ENCODE measurements at places on chromosomes 2 and 18.

GRCh38 chr2:105610576-105611332 lies 134.0 kb upstream of the NCK2 start:
- no peak for DNase-seq

GRCh38 chr18:76406791-76407190 lies 88.3 kb downstream of the ZNF516 start:
- no peak for DNase-seq

DNA sequence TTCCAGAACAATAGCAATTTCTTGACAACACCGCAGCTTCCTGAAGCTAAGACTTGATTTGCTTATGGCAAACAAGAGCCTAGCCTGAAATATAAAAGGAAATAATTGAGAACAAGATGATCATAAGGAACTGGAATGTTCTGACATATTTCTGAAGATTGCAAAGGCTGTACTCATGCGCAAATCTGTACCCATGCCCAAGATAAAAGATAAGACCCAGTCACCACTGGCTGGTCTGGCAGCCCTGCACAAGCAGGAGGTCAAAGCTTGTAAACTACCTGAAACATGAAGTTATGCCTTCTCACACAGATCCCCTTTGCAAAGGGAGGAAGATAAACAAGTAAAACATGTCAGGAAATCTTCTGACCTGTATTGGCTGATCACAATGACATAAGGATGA lies 160.8 kb upstream of the GYPC start:
- no peak for DNase-seq

GRCh38 chr2:109322641-109323040 lies 193.6 kb downstream of the SH3RF3 start:
- DNase-seq = no peak

- DNase-seq = no peak
Observed at GRCh38 chr2:30663321-30663720, 143.9 kb downstream of the CAPN13 start.

DNA sequence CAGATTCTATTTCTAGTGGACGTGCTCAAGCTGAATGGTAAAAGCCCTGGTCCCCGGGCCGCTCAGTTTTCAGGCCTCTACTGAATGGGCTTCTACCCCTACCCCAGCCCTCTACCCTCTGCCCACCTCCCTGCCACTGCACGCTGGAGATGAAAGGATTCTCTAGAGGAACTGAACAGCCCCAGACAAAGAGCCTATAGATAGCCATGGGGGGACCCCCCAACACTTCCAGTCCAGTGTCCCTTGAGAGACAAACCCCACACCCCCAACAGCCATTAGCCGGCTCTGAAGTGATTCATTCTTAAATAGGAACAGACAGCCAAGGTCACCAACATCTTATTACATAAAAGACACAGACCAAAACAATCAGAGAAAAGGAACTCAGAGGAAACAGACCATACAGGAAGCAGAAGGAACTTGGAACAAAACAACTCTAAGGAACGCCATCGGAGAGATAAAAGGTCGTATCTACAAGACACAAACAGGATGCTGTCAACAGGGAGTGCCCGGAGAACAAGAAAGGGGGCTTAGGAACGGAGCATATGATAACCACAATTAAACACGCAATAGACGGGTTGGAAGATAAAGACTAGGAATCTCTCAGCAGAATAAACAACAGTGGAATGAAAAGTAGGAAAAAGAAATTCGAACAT lies 23.5 kb downstream of the TMEM37 start:
- no peak for DNase-seq

- DNase-seq = no peak
Observed at GRCh38 chr18:48031641-48032040, 101.2 kb upstream of the SMAD2 start.

GRCh38 chr2:28263690-28264089 lies 129.0 kb upstream of the FOSL2 start:
- DNase-seq = no peak

- no peak for DNase-seq
Observed at GRCh38 chr2:120360307-120360855, 14.4 kb downstream of the INHBB start.

DNA sequence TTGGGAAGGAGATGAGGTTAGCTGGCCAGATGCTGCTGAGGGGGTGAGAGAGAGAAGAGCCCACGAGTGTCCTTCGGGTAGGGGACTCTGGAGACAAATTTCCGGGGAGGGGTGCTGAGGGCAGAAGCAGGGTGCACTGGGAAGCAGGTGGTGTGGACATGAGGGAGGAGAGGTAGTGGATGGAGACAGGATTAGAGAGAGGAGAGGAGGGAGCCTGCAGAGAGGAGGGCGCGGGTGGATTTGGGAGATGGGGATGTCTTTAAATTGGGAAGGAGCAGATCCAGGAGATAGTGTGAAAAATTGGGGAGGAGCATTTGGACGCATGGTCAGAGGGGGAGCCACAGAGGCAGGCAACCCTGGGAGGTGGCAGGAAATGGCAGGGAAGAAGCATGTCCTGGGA lies 154.7 kb downstream of the DYSF start:
- DNase-seq = no peak

GRCh38 chr2:26169681-26170414 lies 3.0 kb upstream of the GAREM2 start:
- no peak for DNase-seq

DNA sequence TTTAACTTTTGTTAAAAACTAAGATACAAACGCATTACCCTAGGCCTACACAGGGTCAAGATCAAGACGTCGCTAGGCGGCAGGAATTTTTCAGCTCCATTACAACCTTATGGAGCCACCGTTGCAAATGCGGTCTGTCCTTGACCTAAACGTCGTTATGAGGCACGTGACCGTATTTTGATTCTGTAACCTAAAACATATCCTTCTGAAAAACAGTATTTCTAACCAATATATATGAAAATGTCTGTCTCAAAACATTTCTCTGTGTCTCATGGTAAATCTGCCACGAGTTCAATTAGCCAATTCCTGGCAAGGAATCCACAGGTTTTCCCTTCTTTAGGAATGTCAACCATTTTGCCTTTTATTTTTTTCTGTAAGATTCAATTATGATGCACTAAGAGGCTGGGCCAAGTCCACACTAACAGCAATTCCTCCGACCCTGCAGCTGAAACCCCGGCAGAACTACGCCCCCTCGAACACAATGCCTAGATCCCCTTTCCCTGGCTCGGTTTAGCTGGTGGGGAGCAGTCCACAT lies 1.7 kb downstream of the RTN4 start:
- no peak for DNase-seq

- DNase-seq = no peak
Observed at GRCh38 chr2:203280428-203281064, 41.7 kb downstream of the CYP20A1 start.

GRCh38 chr18:24212939-24213338 lies 74.1 kb downstream of the CABYR start:
- no peak for DNase-seq

GRCh38 chr2:63842149-63843061 lies 709 bp downstream of the UGP2 start:
- no peak for DNase-seq

DNA sequence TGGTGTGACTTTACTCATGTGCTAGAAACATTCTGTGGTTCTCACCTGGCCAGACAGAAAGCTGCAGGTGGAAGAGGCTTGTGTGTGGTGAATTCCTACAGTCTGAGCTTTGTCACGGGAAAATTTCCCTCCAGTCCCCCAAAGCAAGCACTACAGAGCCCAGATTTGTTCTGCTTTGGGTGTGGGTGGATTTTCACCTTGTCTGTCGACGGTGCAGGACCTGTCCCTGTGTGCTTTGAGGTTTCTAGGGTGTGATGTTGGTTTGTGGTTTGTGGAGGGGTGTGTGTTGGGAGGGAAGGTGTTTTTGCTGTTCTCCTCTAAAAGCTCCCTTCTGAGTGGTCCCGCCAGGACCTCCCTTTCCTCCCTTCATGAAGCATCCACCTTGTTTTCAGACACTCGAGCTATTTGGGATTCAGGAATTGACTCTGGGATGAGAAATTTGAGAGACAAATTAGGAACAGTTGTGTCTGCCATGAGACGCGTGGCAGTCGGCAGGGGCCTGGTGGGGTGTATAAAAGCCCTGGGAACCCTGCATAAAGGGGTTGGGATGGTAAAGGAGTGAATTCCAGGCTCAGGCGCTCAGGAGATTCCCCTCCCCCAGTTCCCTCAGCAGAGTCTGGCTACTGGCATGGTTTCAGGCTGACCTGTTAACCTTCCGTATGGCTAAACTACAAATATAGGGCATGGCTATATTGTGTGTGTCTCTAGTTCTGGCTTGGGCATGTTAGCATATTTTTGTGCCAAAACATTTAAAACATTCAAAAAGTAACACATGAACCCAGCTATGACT lies 65.5 kb downstream of the DGKD start:
- DNase-seq = no peak

- no peak for DNase-seq
Observed at GRCh38 chr2:206452242-206452641, 8.9 kb downstream of the ADAM23 start.

DNA sequence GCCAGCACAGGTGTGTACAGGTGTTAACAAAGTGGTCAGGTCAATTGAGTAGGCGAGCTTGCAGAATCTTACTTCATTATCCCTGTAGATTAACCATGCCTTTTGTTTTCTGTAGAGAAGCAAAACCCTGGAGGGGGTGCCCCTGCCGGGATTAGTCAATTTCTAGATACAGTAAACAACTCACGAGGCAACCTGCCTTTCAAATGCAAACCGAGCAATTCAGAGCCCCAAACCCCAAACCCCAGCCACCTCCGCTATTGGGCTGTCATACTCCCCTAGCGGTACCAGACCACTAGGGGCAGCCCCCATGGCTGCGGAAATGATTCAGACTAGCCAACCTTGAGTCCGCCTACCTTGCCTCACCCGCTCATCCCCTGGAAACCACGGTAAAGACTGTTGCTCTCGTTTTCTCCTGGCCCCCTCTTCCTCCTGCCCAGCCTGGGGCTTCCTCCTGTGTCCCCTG lies 61.4 kb upstream of the KIF5C start:
- peak; percentile 44 for DNase-seq

DNA sequence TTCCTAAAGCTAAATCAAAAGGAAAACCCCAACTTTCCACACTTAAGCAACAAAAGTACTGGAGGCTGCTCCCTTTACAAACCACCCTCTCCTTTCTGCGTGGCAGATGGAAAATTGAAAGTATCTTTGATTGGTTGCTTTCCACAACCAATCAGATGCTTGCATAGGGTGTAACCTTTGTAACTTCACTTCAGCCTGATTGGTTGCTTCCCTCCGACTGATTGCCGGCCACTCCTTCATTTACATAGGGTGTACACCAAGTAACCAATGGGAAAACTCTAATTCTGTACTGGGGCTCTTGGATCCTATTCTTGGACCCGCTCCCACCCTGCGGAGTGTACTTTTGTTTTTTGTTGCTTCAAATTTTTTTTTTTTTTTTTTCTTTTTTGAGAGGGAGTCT lies 297.7 kb downstream of the NCKAP5 start:
- DNase-seq = no peak

DNA sequence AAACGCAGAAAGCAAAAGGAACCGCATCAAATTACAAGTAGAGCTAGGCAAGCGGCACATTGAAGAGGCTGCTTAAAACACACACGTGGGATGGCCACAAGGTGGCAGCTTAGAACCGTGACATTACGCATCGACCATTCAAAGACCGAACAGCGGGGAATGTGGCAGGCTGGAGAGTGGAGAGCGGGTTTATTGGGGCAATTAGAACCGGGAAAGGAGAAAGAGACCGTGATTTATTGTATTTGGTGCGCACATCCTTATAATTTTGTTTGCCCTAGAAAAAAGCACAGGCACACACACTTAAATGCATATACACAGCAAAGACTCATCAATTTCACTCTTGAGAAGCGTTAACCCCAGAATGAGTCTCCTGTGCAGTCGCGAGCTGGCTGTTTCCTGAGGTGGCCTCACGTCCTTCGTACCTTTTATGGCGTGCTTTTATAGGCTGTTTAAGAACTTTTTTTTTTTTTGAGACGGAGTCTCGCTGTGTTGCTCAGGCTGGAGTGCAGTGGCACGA lies 31.7 kb upstream of the MEP1B start:
- peak; percentile 55 for DNase-seq

DNA sequence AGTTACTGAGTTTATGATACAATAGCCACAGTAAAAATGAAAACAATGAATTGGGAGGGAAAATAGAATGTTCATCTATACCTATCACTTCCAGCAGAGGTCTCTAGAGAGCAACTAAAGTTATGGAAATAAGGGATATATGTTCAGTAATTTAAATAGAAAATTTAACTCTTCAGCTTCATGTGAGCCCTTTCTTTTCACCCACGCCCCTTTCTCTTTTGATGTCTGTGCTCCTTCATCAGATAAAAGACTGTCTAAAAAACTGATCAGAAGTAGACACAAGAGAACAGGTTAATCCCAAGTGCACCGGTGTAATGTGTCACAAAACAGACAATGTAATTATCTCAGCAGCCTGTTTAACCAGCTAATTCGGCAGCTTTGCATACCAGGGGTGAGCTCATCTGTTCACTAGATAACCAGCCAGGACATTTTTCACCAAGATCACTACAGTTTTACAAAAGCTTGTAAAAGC lies 238.5 kb upstream of the ERBB4 start:
- no peak for DNase-seq

GRCh38 chr2:43556256-43556655 lies 39.6 kb downstream of the THADA start:
- DNase-seq = no peak

GRCh38 chr2:131801210-131801744 lies 273.6 kb downstream of the CCDC74A start:
- no peak for DNase-seq

DNA sequence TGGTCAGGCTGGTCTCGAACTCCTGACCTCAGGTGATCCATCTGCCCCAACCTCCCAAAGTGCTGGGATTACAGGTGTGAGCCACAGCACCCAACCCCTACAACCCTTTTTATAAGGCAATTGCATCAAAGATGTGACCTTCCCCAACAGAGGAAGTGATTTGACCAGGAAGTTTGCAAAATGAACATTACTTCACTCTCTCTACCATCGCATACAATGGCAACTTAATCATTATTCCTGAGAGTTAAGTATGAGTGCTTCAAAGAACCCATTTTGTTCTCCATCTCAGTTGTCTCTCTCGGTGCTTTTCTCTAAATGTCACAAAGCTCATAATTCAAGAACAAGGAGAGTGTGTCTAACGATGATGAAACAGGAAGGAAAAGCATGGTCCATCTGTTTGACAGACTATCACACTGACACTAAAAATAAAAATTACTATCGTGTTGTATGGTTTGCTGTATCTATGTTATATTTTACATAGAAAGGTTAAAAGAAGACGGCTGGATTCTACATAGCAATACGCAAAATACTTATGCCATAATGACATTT lies 18.1 kb upstream of the CREG2 start:
- no peak for DNase-seq

DNA sequence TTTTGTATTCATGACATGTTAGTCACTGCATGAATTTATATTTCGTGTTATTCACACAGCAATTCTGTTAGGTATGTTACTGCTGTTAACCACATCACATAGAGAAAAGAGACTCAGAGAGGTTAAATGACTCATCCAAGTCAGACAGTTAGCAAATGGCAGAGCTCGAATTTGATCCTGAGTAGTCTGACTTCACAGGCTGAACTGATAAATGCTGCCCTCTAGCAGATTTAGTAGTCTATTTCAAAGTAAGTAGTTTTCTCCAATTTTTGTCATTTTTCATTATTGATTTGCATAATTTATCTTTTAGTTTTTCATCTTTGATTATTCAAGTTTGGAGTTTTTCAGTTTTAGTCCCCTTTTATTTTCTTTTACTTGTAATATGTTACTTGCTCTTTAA lies 58.3 kb downstream of the WDR7 start:
- peak; percentile 11 for DNase-seq
